CD4-positive, alpha-beta T cell treated with Interferon gamma for 1 hour (primary cell): ENCODE measurements at places on chromosomes 7 and 10.

DNA sequence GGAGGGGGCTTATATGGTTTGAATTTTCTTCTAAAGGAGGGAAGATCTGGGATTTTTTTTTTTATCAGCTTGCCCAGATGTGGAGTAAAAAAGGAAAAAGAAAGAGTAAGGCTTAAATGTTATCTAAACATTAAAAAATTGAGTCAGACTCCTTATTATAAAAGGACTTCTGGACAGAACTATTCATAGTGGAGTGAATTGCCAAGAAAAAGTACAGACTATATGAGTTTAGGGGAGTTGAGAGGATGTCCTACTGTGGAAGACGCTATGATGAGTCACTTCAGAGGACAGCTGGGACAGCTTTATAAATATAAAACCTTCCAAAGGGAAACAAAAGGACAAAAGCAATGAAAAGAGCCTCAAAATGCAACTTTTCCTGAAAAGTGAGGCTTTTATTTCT, 73.0 kb downstream of the TFPI2 start:
- DNase-seq, result no peak

GRCh38 chr10:12638781-12639180, 289.4 kb downstream of the CAMK1D start:
- no peak for DNase-seq

GRCh38 chr7:4109481-4110110, 572.5 kb upstream of the FOXK1 start:
- DNase-seq, result no peak

GRCh38 chr10:75395932-75396630, 5.5 kb downstream of the ZNF503 start:
- no peak for DNase-seq

GRCh38 chr10:123974406-123974805, 82.8 kb upstream of the CPXM2 start:
- no peak for DNase-seq

- no peak for DNase-seq
These were observed 7.1 kb downstream of the NEBL start for GRCh38 chr10:20890009-20890408.

DNA sequence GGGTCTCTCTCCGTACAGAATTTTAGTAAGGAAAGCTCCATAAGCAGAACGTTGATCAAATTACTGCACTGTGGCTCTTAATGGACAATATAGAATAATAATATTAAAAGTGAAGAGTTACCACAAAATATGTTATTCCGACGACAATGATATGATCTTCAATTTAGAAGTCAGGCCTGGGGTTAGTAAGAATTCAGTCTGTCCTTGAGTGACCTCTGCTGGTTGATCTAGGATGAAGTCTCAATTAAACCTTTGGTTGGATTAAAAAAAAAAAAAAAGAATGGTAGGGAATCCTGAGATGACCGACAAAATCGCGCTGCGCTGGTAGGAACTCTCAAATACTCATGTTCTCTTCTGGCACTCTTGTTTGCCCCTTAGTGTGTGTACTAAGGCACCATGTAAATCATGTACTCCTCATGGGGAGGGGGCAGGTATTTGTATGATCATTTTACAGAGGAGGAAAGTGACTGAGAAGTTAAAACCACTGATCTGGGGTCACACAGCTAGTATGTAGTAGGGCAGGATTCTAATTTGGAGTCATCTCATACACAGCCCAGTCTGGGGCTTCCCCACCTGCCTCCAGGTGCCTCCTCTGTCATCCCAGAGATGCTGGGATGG, 161.3 kb upstream of the NPVF start:
- no peak for DNase-seq

- DNase-seq, result no peak
These were observed 63.1 kb downstream of the VWA2 start for GRCh38 chr10:114301951-114302710.

- DNase-seq, result no peak
These were observed 27.6 kb upstream of the TAS2R16 start for GRCh38 chr7:123023126-123023525.
